ENCODE measurements at places on chromosomes 12 and 14. TPM values are rescaled to one million over a fixed set of nuclear protein-coding genes. Genes with fewer than 3 reads are reported as not detected.

The TAS2R7 gene
- not detected for total RNA-seq

The CINP gene
- total RNA-seq: 38.3 TPM

The CHGA gene
- 0.24 TPM for total RNA-seq

The BBS10 gene
- 13.7 TPM for total RNA-seq

The KDM5A gene
- 63.6 TPM for total RNA-seq

The MYO1A gene
- 0.31 TPM for total RNA-seq

GRCh38 chr12:128920468-128920867, 67.2 kb downstream of the GLT1D1 start:
- no peak overlapping the region for H3K27ac ChIP-seq
- H3K4me3 ChIP-seq: no peak overlapping the region
- DNase-seq: no peak

GRCh38 chr14:50094056-50094755, 22.2 kb downstream of the VCPKMT start:
- no peaks in the 10 kb centered on the region for H3K36me3 ChIP-seq
- H3K27ac ChIP-seq: no peak overlapping the region
- no peaks in the 10 kb centered on the region for H3K27me3 ChIP-seq
- no peak overlapping the region for H3K4me3 ChIP-seq
- no peak for DNase-seq
- H3K4me1 ChIP-seq: peaks cover 4% of the 10 kb centered on the region

DNA sequence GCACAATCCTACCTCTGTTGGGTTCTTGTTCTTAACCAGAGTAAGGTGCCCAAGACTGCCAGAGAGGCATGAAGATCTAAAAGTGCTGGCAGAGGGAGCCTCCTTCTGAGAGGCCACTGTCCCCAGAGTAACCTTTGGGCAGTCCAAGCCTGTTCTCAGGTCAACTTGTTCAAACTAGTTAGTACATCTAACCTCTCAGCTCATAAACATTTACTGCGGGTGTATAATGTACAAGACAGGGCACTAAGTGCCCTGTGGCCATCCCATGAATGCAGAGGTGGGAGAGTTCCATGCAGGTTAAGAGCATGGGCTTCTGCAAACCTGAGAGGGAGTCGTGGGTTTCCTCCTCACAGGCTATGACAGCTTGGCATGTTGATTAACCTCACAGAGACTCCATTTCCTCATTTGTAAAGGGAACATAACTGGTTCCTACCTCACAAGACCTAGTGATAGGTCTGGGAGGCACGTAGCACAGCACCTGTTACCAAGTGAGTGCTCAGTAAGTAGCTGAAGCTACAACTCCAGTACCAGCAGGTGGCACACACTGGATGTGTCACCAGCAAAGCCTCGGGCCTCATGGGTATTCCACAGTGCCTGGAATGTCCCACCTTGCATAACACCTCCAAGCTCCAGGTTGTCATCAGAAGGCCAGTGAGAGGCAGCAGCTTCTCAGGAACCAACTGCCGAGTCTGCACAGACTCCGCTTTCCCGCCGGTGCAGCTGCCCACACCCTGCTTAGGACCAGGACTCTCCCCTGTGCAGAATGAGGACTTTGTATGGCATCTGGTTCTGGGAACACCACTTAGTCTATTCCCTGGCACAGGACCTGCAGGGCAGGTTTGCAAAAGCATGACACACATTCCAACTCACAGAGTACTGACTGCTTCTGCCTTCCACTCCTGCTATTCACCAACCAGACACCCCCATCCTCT, 4.4 kb downstream of the VDR start:
- H3K4me3 ChIP-seq: no peak overlapping the region
- no peaks in the 10 kb centered on the region for H3K27me3 ChIP-seq
- peaks cover 20% of the 10 kb centered on the region for H3K36me3 ChIP-seq
- peak; percentile 67 for DNase-seq
- no peak overlapping the region for H3K27ac ChIP-seq

DNA sequence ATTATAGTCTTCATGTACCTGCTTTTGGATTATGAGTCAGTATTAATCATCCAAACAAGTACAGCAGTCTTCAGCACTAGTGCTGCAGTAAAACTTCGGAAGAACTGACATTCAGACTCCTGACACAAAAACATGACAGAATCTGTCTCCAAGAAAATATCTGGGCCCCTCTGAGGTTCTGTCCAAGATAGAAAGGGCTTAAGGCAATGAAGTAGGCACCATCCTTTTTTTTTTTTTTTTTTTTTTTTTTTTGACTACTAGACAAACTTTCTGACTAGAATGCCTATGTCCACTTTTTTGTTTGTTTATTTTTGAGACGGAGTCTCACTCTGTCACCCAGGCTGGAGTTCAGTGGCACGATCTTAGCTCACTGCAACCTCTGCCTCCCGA, 112.5 kb downstream of the MED13L start:
- no peaks in the 10 kb centered on the region for H3K36me3 ChIP-seq
- H3K4me1 ChIP-seq: peaks cover 30% of the 10 kb centered on the region
- peak overlapping the region; percentile 31 for H3K4me3 ChIP-seq
- peak overlapping the region; percentile 67 for H3K27ac ChIP-seq

DNA sequence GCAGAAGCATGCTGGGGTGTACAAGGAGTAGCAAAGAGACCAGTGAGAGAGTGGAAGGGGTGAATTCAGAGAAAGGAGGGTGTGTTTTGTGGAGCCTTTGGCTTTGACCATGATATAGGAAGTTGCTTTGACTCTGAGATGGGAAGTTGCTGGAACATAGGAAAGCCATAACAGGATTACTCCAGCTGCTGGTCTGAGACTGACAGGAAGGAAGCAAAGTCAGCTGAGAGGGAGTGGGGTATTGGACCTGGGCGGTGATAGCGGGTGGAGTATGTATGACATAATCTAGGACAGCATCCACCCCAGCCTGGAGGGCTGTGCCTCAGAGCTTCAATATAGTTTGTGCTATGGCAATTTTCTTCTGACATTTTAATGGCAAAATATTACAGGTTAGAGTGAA, 324.4 kb downstream of the PDZRN4 start:
- H3K4me1 ChIP-seq: no peaks in the 10 kb centered on the region
- H3K4me3 ChIP-seq: no peak overlapping the region
- no peak for DNase-seq
- no peaks in the 10 kb centered on the region for H3K36me3 ChIP-seq

DNA sequence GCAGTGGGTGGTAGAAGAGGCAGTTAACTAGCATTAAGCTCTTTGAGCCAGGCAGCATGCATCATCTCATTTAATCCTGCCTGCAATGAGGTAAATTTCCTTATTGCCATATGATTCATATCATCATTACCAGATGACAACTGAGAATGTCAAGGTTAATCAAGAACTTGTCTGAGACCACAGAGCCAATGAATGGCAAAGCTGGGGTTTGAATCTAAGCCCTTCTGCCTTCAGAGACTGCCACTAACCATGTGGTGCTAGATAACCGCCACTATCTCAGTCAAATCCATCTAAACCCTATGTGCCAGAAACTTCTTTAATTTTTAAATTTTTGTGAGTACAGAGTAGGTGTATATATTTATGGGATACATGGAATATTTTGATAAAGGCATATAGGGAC, 77.8 kb upstream of the GRIP1 start:
- H3K27me3 ChIP-seq: no peaks in the 10 kb centered on the region
- H3K4me1 ChIP-seq: peaks cover 6% of the 10 kb centered on the region
- no peak overlapping the region for H3K4me3 ChIP-seq
- no peak for DNase-seq
- no peaks in the 10 kb centered on the region for H3K36me3 ChIP-seq

- H3K27ac ChIP-seq: no peak within 1 kb of the TSS
- DNase-seq: no peak
- H3K36me3 ChIP-seq: no peaks in the 10 kb centered on the region
- H3K4me3 ChIP-seq: no peak within 1 kb of the TSS
Observed at GRCh38 chr12:1918081-1918883, at the start of gene CACNA2D4. Gene CACNA2D4 (minus strand): TSS chr12:1918652. CDS start chr12:1918473, 179 bp downstream.

GRCh38 chr14:89377544-89377943, 39.5 kb downstream of the FOXN3 start:
- no peak overlapping the region for H3K27ac ChIP-seq
- no peak overlapping the region for H3K4me3 ChIP-seq
- no peak for DNase-seq
- H3K27me3 ChIP-seq: no peaks in the 10 kb centered on the region
- H3K4me1 ChIP-seq: no peaks in the 10 kb centered on the region

DNA sequence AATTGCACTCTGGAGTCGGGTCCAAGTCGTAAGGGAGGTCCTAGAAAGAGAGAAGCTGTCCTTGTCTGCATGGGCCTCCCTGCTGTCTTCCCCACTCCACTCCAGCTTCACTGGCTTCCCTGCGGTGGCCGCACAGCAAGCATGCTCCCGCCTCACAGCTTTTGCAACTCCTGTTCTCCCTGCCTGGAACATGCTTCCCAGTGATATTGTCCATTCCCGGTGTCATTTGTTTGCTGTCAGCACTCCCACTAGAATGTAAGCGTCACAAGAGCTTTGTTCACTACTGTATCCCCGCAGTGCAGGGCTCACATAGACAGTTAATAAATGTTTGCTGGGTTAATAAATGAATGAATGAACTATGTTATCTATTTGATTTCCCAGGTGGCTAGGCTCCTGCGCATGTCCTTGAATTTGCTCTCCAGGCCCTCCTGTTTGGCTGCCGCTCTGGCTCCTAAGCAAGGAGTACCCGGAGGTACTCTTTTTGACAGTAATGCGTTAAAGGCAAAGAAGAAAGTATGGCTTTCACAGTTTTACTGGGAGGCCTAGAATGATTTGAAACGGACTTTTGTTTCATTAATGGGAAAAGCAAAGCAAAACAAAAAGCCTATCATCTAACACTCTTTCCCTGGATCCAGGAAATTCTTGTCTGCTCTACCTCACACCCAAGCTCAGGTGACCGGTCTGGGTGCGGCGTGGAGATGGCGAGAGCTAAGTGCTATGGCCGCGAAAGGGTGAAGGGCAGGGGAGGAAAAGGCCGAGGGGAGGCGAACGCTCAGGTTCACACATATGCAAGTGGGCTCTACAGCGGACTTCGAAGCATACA, 6.2 kb upstream of the SLC7A7 start:
- H3K27ac ChIP-seq: peak overlapping the region; percentile 94
- H3K4me1 ChIP-seq: peaks cover 55% of the 10 kb centered on the region
- no peaks in the 10 kb centered on the region for H3K27me3 ChIP-seq
- peaks cover 31% of the 10 kb centered on the region for H3K36me3 ChIP-seq
- peak; percentile 67 for DNase-seq

DNA sequence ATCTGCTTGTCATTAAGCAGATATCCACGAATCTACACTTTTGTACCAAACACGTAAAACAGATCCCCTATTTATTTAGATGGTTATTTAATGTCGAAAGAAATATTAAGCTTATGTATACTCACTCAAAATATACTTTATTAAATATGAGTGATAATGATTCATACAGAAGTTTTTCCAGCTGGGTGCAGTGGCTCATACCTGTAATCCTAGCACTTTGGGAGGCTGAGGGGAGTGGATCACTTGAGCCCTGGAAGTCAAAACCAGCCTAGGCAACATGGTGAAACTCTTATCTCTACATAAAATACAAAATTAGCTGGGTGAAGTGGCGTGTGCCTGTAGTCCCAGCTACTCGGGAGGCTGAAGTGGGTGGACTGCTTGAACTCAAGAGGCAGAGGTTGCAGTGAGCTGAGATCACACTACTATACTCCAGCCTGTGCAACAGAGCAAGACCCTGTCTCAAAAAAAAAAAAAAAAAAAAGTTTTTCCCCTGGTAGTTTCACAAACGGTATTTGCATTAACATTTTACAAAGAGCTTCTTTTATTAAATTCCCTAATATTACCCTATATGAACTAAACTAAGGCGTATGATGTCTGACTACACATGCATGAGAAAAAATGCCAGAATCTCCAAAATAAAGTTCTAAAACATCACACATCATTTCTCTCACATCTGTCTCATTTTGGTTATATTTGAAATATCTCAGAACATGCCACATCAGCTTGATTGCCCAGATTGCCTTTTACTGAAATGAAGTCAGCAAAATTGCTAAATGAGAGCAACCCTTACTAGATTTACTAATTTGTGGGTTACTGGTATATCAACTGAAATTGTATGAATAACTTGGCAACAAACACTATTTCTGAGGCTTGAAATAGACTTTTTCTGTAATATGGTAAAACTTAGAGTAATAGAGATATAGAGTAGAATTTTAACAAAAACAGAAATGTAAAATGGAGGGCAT, 74.9 kb downstream of the PAWR start:
- no peaks in the 10 kb centered on the region for H3K27me3 ChIP-seq
- H3K36me3 ChIP-seq: peaks cover 25% of the 10 kb centered on the region
- no peak for DNase-seq

DNA sequence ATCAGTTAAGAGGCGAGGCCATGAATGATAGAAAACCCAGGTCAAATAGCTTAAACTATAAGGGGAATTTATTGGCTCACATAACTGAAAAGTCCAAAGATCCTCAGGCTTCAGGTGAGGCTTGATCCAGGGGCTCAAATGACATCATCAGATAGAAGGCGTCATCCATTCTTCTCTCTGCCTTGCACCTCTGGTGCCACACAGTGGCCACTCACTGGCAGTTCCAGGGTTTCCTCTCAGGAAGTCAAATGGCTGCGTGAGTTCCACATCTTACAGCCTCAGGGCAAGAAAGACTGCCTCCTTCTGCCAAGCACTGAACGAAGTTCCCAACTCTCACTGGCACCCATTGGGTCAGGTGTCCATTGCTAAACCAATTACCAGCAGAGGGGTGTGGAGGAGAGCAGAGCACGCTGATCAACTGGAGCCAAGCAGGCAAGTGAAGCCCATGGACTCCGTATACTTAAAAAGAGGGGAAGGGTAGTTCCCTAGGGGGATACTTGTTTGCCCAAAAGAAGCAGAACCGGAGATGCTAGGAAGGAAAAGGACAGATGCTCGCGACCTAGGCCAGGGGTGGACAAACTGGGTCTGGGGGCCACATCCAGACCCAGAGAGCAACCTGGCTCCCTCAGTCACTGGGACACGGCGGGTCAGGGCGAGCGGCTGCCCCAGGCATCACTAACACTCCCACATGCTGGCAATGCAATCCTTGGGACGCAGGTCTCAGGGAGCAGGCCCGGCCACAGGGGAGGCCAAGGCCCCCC, 69.3 kb downstream of the SERPINA3 start:
- no peaks in the 10 kb centered on the region for H3K4me1 ChIP-seq
- no peaks in the 10 kb centered on the region for H3K36me3 ChIP-seq
- no peak overlapping the region for H3K27ac ChIP-seq
- H3K4me3 ChIP-seq: no peak overlapping the region

- no peak overlapping the region for H3K4me3 ChIP-seq
- no peak for DNase-seq
- H3K27me3 ChIP-seq: no peaks in the 10 kb centered on the region
- no peak overlapping the region for H3K27ac ChIP-seq
Observed at GRCh38 chr12:64745980-64746379, 13.2 kb downstream of the GNS start.

- H3K4me3 ChIP-seq: peak overlapping the region; percentile 78
- peaks cover 14% of the 10 kb centered on the region for H3K36me3 ChIP-seq
- peaks cover 7% of the 10 kb centered on the region for H3K4me1 ChIP-seq
- peak overlapping the region; percentile 24 for H3K27ac ChIP-seq
- DNase-seq: peak; percentile 58
Observed at GRCh38 chr14:38208618-38209562, 1.2 kb downstream of the SSTR1 start.

- no peak overlapping the region for H3K4me3 ChIP-seq
- H3K27me3 ChIP-seq: no peaks in the 10 kb centered on the region
- H3K36me3 ChIP-seq: no peaks in the 10 kb centered on the region
- H3K27ac ChIP-seq: no peak overlapping the region
- no peaks in the 10 kb centered on the region for H3K4me1 ChIP-seq
Observed at GRCh38 chr14:27366596-27366995, 768.8 kb upstream of the NOVA1 start.

- H3K27ac ChIP-seq: peak overlapping the region; percentile 12
- DNase-seq: no peak
- H3K4me3 ChIP-seq: no peak overlapping the region
- peaks cover 42% of the 10 kb centered on the region for H3K4me1 ChIP-seq
- H3K36me3 ChIP-seq: peaks cover 5% of the 10 kb centered on the region
Observed at GRCh38 chr14:63435838-63436237, 107.3 kb downstream of the PPP2R5E start.

All from Calu3 (cell line).